ENCODE measurements at places on chromosomes 13 and 19.

GRCh38 chr13:57933606-57934005 is 302.1 kb downstream of the PCDH17 start:
- DNase-seq: no peak

DNA sequence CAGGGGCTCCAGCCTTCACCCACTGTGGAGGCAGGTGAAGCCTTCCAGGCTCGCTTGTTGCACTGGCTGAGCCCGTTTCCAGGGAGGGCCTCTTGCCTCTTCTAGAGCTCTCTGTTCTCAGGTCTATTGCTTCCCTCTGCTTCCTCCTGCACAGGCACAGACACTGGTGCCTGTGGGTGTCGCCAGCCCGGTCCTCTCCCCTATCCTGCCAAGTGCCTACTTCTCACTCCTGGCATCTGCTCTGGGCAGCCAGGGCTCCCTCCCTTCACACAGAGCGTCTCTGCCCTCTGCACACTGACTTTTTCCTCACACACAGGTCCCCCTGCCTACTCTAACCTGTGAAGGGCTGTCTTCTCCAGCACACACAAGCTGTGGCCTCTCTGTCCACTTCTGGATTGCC is 60.3 kb downstream of the SLC7A9 start:
- no peak for DNase-seq

DNA sequence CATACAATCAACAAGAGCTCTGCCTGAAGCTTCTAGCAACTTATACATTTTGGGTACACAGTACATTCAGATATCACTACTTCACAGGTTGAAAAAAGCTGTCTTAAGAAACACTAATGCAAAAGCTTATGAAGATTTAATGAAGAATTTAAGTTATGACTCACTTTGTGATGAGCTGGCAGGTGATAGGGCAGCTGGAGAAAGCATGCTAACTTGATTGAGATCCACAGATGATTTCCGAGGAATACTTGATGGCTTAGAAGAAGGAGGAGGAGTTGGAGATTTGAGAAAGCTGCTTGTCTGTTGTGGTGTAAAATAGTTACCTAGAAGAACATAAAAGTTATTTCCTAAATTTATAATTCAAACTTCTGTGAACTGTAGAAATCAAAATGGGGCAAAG is 23.3 kb downstream of the EXOSC8 start:
- no peak for DNase-seq

DNA sequence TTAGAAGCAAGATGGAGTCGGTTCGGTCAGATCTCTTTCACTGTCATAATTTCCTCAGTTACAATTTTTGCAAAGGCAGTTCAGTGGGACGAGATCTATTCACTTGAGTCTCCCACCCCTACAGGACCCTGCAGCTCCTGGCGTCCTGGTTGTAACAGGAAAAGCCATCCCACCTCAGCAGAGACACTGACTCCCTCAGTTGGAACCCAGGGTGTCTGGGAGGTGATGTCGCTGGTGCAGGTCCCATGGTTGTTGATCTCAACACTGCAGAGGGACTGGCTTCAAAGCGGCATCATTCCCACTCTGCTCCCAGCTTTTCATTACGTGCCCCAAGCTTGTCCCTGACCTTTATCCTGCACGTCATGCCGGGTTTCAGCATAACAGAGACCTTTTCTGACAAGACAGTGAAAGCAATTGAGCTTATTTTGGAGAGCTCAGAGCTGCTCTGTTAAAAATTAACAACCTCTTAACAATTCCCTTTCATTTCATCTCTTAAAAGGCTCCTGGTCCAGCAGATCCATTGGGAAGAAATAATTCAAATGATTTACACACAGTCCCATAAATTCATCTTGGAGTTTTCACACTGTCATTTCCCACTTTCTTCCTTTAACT is 17.6 kb upstream of the COG3 start:
- DNase-seq: no peak

GRCh38 chr13:82206241-82206640 is 1676.0 kb downstream of the SLITRK1 start:
- DNase-seq: no peak

DNA sequence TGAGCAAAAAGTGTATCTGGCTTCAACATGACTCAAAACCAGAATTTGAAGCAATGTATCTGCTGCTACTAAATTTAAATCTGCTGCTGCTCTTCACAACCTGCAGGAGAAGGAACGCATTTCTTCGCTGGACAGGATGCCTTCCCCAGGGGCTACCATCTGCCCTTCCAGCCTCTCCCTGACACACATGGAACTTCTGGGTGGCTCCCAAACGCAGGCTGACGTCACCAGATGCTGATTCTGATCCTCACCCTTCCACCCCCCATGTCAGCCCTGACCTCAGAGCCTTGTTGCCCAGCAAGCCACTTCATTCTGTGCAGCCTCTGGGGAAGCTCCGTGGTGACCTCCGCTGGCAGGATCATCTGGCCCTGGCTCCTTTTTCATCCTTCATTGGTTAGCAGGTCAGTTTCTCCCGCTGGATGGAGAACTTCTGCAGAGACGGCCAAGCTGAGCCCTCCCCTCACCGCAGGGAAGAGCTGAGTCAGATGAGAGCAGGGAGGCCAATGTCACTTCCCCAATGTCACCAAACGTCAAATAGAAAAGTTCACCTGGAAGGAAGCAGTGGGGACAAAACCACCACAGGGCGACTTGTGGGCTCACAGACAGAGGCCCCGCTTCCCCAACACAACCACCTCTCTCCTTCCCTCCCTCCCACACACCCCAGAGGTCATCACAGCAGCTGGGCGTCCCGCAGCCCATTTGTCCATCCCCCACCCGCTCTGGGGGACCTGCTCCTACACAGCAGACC is 14.0 kb upstream of the RAB20 start:
- peak; percentile 78 for DNase-seq

DNA sequence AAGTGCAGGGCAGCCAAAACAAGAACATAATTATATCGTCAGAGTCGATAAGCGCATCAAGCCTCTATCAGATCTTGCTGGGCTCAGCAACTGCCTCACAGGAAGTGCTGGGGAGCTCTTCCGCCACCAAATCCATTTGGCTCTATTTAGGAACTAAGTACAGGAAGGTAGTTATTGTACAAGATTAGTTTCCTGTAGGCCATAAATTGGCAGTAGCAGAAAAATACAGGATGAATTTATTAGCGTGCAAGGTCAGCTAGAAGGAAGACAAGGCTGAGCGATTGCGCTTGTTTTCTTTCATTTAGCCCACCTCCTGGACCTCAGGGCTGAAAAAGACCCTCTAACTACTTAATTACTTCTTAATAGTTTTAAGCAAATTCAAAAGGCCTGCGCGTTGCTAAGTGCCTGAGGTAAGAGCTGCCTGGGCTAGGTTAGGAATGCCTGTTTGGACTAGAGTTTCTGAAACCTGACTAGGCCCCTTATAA is 118.5 kb downstream of the IRS2 start:
- DNase-seq: peak; percentile 40

GRCh38 chr19:47762615-47763308 is 15.7 kb upstream of the SELENOW start:
- no peak for DNase-seq

- DNase-seq: no peak
These were observed 13.0 kb downstream of the OR7A5 start for GRCh38 chr19:14821937-14822336.

DNA sequence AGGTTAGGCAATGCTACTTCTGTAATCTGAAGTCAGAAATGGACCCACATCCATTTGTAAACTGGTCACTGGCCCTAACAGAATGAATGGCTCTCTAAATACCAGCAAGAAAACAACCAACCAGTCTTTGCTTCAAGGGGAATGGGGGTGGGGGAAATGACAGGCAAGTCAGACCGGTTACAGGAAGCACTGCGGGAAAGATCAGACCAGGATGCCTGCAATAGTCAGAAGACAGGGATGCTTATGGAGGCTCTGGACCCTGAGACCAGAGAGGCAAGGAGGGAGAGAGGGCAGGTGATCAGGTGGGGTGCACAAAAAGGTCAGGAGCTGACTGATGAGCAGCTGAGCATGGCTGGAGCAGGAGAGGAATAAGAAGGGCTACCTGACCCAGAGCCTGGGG is 13.1 kb downstream of the MED26 start:
- no peak for DNase-seq

DNA sequence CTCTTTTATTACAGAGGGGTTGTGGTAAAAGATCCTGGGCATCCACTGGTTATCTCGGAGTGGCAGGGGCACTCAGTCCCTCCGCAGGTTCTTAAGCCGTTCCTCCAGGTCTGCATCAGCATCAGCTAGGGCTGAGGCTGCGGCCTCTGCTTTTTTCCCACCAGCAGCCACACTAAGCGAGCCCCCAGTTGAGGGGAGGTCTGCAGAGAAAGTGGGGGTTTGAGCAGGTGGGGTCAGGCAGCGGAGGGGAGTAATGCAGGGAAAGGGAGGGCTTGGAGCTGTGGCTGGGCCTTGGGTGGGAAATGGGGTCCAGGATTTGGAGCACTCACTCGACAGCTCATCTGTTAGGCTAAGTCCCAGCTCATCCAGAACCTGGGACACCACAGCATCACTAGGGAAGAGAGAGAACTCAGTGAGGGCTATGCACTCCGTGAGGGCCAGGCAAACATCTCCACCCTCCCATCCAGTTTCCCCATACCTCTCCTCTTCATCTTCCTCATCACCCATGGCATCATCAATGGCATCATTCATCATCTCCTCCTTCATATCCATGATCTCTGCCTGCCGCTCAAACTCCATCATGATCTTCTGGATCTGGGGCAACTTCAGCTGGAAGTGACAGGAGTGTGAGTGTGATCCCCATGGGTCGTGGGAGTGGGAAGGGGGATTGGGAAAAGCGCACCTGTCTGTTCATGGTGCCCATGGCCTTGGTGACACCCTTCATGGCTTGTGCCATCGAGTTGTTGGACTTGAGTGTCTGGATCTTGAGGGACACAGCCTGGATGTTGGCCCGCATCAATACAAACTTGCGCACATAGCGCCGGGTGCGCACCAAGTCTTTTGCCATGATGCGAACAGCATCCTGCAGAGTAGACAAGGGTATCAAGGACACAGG is 3.1 kb downstream of the CHMP2A start:
- no peak for DNase-seq

GRCh38 chr13:73158851-73159250 is 100.0 kb downstream of the KLF5 start:
- no peak for DNase-seq

GRCh38 chr13:31862828-31863227 is 123.5 kb downstream of the RXFP2 start:
- DNase-seq: no peak

- no peak for DNase-seq
These were observed 400 bp upstream of the SERP2 start for GRCh38 chr13:44373247-44373600.

- DNase-seq: peak; percentile 50
These were observed 25.9 kb downstream of the RCN3 start for GRCh38 chr19:49553451-49554271.

GRCh38 chr13:97301382-97302095 is 79.4 kb downstream of the MBNL2 start:
- DNase-seq: no peak

GRCh38 chr19:53365899-53366493 is 491 bp downstream of the ZNF525 start:
- DNase-seq: peak; percentile 72

- DNase-seq: no peak
These were observed 2.4 kb upstream of the LYL1 start for GRCh38 chr19:13104848-13105711.

GRCh38 chr19:13538601-13539253 is 32.4 kb upstream of the CACNA1A start:
- peak; percentile 43 for DNase-seq

DNA sequence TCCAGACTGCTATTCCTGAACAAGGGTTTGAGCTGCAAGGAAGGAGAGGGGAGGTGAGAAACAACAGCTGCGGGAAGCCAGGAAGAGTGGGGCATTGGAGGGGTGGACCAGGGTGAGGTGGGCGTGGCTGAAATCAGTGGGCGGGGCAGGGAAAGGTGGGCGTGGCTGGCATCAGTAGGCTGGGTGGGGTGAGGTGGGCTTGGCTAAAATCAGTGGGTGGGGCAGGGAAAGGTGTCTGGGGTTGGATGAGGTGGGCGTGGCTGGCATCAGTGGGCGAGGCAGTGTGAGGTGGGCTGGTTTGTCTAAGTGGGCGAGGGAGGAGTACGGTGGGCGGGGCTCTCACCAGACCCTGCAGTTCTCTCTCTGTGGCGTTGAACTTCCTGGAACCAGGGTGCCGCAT is 87.6 kb downstream of the MUC16 start:
- no peak for DNase-seq

DNA sequence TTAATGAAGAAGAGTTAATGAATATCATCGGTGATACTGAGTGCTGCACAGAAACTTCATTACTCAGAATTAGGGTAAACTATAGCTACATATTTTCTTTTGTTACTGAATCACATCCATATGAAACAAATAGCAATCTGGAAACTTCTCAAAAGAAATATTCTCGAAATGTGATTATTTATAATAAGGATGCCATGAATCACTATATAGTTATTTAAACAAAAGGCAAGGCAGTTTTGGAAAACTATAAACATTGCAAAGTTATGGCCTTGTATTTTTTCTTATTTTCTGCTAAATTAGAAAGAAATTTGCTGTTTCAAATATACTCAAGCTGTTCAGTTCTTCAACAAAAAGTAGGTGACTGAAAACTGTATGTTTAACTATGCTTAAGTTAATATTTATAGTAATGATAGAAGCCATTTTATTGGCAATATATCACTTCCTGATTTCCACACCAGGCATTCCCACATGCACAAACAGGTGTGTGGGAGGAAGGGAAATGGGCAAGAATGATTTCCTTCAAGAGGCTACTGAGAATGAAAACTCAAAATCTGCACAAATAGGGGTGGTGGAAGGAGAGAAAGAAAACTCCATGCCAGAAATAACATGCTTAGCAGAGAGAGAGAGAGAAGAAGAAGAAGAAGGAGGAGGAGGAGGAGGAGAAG is 74.5 kb upstream of the FRY start:
- DNase-seq: no peak

GRCh38 chr13:103195762-103196161 is 129.5 kb upstream of the SLC10A2 start:
- DNase-seq: no peak

DNA sequence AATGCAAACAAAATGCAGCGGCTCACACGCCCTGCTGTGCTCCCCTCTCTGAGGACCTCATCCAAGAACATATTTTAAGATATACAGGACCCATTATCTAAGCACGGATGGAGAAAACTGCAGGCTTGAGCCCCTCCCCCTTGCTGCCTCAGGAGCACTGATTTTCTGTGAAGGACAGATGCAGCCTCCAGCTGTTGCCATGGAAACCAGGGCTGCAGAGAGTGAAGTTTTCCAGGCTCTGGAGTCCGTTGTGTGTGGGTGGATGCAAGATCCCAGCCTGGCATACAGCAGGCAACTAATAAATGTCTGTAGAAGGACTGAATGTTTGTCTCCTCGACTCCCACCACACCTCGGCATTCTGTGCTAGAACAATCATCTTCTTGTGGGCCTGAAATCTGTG is 105.6 kb upstream of the PEG3 start:
- DNase-seq: no peak

Data from NCI-H146 (cell line).